Stimulated activated CD4-positive, alpha-beta T cell treated with anti-CD3 and anti-CD28 coated beads, TNF-alpha, amount 100 ng/mL, for 48 hours (primary cell): ENCODE measurements at places on chromosomes 6 and 20.

- no peak for DNase-seq
Observed at GRCh38 chr6:122428781-122429180, 29.3 kb downstream of the HSF2 start.

DNA sequence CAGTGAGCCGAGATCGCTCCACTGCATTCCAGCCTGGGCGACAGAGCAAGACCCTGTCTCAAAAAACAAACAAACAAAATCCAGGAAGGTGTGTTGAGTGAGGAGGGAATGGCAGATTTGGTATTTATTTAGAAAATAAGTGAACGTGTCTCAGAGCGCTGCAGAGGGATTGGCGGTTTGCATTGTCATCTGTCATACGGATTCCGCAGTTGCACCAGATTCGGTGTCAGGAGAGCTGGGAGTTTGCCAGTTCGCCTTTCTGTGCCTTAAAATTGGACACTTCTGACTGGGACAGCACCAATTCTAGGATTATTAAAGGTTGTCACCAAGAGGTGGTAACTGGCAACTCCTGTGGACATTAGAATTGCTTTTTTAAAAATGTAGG is 912 bp downstream of the SNRNP48 start:
- no peak for DNase-seq

DNA sequence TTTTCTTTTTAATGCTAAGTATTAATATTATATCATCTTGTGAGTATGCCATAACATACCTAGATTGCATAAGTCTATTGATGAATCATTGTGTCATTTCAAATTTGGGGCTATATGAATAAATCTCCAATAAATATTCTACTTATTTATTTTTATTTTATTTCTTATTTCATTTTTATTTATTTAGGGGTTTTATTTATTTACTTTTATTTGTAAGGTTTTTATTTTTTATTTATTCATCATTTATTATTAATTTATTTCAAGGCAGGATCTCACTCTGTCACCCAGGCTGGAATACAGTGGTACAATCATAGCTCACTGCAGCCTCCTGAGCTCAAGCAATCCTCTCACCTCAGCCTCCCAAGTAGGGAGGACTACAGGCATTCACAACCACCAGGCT is 36.3 kb downstream of the BMP5 start:
- DNase-seq, result no peak

GRCh38 chr6:7725849-7726415 is at the start of gene BMP6:
Gene BMP6 (plus strand): TSS chr6:7726099. CDS start chr6:7726956, 857 bp downstream.
- DNase-seq, result peak; percentile 43

- DNase-seq, result no peak
Observed at GRCh38 chr6:8014947-8015346, 49.2 kb downstream of the BLOC1S5 start.

DNA sequence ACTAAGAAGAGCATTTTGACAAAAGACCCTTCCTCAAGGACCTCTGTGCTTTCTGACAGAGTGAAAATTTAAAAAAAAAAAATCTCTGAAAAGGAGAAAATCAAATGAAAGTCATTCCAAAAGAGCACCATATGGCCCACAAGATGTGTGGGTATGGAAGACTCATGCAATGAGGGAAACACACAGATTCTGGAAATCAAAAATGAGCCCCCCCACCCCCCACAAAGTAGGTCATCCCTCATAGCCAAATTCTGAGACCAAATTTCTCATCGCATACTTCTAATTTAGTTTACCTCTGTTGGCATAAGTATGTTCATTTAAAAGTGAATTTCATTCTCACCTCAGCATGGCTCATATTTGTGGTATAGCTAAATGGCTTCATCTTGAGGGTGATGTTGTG is 181.3 kb upstream of the KCNQ5 start:
- DNase-seq, result no peak

- DNase-seq, result no peak
Observed at GRCh38 chr6:45450831-45451230, 73.1 kb upstream of the SUPT3H start.

GRCh38 chr6:25401711-25402110 is 122.5 kb downstream of the CARMIL1 start:
- no peak for DNase-seq

- DNase-seq, result peak; percentile 34
Observed at GRCh38 chr6:37137201-37138090, 32.5 kb upstream of the PIM1 start.

DNA sequence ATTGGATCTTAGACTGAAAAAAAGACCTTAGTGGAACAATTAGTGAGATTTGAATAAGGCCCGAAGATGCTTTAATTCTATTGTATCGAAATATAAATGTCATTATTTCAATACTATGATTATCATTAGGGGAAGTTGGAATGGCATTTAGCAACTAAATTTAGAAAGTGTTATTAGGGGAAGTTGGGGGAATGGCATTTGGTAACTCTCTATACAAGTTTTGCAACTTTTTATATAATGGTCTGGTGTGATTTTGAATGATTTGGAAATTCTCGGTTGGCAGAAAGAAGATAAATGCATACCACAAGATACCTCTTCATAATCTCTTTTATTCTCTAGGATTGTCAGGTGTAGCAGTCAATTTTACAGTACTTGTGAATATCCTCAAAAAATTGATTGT is 49.2 kb downstream of the RNF144B start:
- DNase-seq, result no peak

DNA sequence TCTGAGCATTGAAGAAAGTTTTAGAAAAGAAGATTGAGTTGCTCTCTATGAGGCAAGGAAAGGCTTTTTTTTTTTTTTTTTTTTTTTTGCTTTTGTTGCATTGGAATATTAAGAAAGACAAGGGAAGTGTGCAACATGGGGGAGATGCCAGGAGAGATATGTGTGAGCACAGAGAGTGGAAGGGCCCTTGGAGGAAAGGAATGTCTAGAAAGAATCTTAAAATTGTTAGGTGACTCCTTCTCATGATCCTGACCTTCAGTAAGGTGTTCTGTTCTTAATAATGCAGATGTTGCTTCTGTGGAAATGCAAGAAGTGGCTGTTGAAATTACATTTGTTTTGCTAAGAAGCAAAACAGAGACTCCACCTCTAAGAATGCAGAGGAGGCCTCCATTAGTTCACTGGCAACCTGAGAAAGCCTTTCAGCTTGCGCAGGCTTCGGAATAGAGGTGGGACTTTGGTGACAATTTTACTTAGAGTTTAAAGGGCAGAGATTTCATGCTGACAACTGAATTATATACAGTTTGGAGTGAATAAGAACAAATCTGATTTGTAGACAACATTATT is 118.0 kb upstream of the ASCC3 start:
- no peak for DNase-seq

DNA sequence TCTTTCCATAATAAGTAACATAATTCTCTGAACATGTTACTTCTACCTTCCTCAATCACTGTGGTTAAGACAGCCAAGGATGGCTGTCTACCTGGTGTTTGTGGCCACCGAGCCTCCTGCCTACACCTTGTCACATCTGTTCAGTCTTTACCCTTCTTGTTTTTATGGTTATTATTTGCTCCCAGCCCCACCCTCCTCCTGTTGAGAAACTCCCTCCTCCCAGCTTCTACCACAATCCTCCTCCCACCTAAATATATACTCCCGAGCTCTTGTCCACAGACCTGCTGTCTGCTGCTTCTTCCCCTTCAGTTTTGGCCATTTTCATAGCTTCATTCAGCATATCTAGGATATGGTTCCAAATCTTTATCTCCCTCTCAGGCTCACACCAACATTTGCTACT is 35.7 kb upstream of the GABRR1 start:
- DNase-seq, result no peak

DNA sequence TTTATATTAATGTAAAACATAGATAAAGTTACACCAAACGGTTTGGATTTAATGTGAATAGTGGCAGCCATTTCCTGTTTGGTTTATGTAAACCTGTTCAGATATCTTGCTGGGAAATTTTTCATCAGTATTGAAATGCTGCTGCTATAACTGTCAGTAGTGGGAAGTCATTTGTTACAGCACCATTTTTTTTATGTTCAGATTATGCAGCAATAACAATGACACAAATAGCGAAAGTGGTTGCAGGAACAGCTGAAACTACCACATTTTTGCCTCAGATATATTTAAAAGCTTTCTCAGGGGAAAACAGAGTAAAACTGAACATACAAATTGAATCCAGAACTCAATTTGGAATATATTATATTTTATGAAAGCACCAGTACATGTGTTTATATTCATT is 128.8 kb upstream of the SIM1 start:
- DNase-seq, result no peak

- DNase-seq, result no peak
Observed at GRCh38 chr20:59002874-59003399, 4.1 kb downstream of the CTSZ start.

GRCh38 chr6:21633511-21634109 is 40.1 kb downstream of the SOX4 start:
- no peak for DNase-seq

- DNase-seq, result no peak
Observed at GRCh38 chr20:32980131-32980941, 23.9 kb downstream of the SUN5 start.

GRCh38 chr6:73156793-73157767 is 68.2 kb downstream of the KHDC1L start:
- DNase-seq, result no peak

- DNase-seq, result no peak
Observed at GRCh38 chr6:68572975-68573374, 62.1 kb upstream of the ADGRB3 start.

DNA sequence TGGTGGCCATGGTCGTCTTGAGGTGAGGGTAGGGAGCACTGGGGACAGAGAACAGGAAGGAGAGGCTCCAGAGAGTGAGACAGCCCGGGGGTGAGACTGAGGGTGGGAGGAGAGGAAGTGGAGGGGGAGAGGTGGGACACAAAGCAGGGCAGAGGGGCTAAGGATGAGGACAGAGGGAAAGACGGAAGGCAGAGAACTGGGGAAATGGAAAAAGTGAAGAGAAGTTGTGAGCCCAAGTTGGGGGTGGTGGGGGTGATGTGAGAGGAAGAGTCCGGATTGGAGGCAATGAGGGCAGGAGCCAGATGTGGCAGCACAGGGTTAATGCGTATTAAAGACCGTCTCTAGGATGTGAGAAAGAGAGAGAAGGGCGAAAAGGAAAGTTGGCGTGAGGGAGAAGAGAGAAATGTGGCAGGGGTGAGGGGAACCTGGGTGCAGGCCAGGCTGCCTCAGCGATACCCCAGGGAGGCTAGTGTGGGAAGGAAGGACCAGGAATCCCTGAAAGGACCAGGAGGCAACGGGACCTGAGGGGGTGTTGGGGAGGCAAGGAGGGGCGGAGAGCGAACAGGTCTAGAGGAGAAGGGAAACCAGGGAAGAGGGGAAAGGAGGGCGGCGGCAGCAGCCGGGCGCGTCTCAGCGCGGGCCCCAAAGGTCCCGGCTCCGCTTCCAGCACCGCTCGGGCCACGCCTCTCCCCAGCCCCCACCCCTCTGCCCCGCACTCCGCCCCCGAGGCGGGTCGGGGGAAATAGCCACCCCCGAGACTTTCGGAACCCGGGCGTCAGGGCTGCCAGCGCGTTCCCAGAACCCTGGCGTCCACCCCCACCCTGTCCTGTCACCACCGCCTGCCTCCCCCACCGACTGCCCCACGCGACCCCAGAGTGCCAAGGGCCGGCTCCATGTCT is at the start of gene PPP1R18:
Gene PPP1R18 (minus strand): TSS at position 637 of the 899 bp plus-strand sequence. CDS start 627 bp downstream, at position 10.
- peak; percentile 79 for DNase-seq

GRCh38 chr6:46242921-46243320 is 72.1 kb upstream of the ENPP5 start:
- DNase-seq, result no peak

DNA sequence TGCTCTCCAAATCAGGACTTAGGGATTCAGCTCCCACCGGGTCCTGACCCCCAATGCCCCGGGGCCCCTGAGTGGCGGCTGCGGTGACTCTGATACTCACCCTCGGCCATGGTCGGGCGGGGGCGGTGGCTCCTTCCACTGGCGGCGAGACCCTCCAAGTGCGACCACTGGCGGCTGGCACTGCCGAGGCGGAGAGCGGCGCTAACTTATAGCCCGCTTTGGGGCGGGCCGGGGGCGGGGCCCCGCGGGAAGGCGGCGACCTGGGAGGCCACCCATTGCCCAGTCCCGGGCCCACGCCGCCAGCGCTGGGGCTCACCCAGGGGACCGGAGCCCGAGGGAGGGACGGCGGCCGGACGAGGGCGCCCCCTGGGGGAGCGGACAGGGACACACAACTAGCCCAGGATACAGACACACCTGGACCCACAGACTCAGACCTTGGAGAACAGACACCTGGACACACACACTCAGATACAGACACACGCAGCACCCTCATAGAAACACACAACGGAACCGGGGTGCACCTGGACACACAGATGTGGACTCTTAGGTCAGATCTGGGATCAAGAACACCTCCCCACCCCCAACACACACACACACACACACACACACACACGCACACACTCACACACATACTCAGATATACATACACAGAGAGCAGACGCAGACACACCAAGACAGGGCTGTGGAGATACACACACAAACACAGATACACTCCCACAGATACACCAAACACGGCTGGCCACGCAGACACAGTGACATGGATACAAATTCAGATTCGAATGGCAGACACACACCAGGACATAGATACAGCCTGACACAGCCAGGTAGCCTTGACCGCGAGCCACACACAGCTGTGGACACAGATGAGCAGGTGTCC is at the start of gene TGM2:
Gene TGM2 (minus strand): TSS at position 182 of the 877 bp plus-strand sequence. CDS start 72 bp downstream, at position 110.
- no peak for DNase-seq

GRCh38 chr6:42260972-42261371 is 43.3 kb upstream of the MRPS10 start:
- DNase-seq, result peak; percentile 24

DNA sequence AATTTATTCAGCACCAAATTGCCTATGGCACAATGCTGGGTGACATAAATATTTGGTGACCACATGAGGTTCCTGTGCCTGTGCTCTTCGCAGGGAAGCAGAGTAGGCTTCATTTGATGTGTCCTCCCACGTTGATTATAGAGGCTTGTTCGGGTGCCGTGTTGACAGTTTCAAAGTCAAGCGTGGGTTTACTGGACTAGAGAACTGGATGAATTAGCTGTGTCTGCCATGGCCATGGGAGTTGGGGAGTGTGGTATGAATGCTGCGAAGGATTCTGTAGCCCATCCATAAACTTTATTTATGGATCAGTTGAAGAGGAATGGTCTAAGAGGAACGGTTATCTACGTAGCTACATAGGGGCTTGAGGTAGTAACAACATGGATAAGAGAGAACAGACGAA is 11.0 kb downstream of the CD109 start:
- no peak for DNase-seq

DNA sequence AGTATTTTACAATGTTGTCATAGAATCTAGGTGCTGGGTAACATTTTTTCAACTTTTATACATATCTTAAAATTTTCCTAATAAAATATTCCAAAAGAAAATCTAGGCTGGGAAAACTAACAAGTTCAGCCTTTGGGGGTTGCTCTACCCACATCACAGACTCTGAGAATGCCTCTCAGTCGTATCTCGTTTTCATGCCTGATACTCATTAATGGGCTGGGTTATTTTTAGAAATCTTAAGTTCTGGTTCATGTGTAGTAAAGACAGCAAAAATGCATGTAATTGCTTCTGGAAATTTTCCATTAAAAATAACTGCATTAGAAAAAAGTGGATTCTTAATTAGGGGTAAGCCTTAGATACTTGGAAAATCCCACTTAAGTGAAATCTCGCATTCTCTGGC is 149.3 kb downstream of the SLC24A3 start:
- DNase-seq, result no peak

DNA sequence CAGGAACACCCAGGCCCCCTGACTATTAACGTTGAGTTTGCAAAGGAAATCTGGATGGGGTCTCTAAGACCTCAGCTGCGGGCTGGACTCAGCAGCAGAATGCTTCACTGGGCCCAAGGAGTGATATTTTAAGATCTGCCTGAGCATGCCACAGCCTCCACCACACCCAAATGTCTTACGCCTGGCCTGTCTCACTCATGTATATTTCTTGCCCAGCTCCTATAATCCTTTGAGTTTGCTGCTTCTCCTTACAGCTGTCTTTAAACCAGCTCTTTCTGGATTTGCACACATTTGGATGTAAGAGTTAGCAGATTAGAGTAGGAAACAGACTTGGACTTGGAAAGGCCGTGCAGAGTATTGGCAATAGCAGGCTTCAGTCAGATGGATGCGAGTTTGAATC is 16.4 kb downstream of the CASS4 start:
- no peak for DNase-seq
